ENCODE measurements at places on chromosomes 1 and 21. TPM values are rescaled to one million over a fixed set of nuclear protein-coding genes. Genes with fewer than 3 reads are reported as not detected.

The CENPL gene
- total RNA-seq: 24.3 TPM

The TLCD4 gene
- total RNA-seq: 0.89 TPM

DNA sequence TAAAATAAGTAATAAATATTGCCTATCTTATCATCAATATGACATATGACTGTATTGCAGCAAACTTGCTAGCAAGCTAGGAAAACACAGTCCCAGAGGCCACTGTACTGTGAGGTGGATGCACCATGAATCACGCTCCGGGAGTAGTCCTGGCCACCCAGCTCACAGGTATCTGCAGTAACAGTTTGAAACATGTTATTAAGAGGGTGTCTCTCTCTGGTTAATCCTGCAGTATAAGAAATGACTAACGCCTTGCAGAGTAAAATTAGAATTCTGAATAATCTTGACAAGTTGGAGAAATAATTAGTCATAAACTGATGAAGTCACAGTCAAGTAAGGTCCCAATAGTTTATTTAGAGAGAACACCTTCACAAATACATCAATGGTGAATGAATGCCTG, 34.0 kb upstream of the DPT start:
- H3K27me3 ChIP-seq: no peaks in the 10 kb centered on the region
- no peak overlapping the region for H3K4me3 ChIP-seq
- DNase-seq: no peak
- no peaks in the 10 kb centered on the region for H3K36me3 ChIP-seq
- no peaks in the 10 kb centered on the region for H3K4me1 ChIP-seq

GRCh38 chr1:211484755-211485479, 7.0 kb downstream of the RD3 start:
- H3K4me1 ChIP-seq: peaks cover 24% of the 10 kb centered on the region
- H3K36me3 ChIP-seq: no peaks in the 10 kb centered on the region
- H3K4me3 ChIP-seq: no peak overlapping the region

- no peaks in the 10 kb centered on the region for H3K36me3 ChIP-seq
- H3K4me1 ChIP-seq: no peaks in the 10 kb centered on the region
- DNase-seq: no peak
Observed at GRCh38 chr1:174976436-174977108, 23.2 kb upstream of the CACYBP start.

- H3K4me3 ChIP-seq: peak overlapping the region; percentile 86
- peaks cover 26% of the 10 kb centered on the region for H3K4me1 ChIP-seq
- DNase-seq: no peak
- H3K27ac ChIP-seq: no peak overlapping the region
- no peaks in the 10 kb centered on the region for H3K36me3 ChIP-seq
- H3K27me3 ChIP-seq: peaks cover 10% of the 10 kb centered on the region
Observed at GRCh38 chr1:201889090-201889968, 631 bp downstream of the SHISA4 start.

DNA sequence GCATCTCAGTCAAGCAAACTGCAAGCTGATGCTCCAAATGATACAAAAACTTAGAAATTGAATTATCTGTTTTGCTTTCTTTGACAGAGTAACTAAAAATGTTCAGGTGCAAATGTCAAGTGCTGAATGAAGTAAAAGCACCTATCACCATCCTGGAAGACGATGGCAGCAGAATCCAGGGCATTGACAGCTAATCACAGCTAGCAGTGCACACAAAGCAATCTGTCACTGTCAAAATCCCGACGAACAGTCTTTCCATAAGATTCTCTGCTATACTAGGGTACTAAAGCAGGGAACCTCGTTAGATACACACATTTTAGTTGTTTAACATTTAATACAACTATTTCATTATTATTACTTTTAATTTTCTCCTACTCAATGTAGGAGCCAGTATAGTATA, 233.3 kb downstream of the BRINP3 start:
- H3K36me3 ChIP-seq: no peaks in the 10 kb centered on the region
- peaks cover 3% of the 10 kb centered on the region for H3K27me3 ChIP-seq
- no peak overlapping the region for H3K4me3 ChIP-seq
